HS-5 (cell line): ENCODE measurements at places on chromosomes 7 and 10.
A peak's percentile ranks its signal among the peaks of the same experiment; 100 is the strongest.

DNA sequence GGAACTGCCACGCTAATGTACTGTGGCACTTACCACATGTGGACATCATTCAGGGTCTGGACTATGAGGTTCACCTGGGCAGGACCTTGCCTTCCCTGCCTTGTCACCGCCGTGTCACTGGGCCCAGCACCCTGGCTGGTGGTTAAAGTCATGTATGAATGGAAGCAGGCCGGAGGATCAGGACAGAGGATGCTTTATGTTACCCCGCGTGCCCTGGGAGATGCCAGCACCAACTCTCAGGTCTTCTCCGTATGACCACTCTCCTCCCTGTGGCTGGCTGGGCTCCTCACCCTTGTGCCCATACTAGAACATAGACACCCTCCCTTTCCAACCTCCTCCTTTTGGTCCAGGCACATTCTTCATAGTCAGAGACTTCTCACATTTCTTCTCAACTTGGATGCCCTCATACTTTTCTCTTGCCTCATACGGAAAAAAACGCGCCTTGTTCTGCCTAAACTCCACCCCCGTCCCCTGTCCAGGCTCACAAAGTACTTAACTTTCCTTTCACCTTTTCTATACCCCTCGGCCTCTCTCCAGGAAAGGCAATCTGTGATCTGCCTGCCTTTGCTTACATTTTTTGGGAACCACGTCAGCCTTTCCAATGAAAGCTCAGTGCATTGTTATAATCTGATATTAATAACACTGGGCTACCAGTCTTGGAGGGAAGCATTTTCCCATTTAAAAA, 240.0 kb downstream of the TEX36 start:
- no peak for DNase-seq

- no peak for DNase-seq
These were observed 1226.4 kb downstream of the XPNPEP1 start for GRCh38 chr10:108696792-108697477.

DNA sequence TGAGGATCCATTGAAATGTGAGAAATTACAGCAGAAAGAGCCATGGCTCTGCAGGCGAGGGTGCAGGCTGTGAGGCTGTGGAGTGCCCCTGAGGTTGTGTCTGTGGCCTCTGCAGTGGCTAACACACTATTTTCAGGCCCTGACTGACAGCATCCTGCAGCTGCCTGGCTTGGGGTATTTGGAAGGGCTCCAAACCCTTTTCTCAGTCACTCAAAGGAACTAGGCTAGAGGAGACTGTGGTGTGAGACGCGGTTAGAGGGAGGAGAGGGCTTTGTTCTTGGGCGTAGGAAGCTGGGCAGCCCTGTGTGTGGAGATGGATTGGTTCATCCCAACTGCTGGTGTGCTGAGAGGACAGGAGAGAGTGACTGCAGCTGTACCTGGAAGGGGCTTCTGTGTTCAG, 134.9 kb downstream of the RAMP3 start:
- no peak for DNase-seq

GRCh38 chr10:30834651-30835050, 197.0 kb downstream of the ZNF438 start:
- DNase-seq: no peak

DNA sequence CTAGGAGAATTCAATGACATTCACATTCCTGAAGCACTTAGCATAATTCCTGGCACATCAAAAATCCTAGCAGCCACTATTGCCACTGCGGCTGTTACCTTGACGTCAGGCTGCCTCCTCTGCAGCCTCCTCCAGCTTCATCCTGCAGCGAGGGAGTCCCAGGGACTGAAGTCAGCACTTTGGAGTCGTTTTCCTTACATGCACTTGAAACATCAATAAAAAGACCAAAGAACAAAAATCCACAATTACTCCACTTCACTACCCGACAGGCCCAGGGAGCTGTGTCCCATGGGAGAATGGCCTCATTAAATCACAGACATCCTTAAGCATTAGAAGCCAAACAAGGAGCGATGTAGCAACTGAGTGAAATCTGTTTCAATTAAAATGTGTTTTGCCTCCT, 48.6 kb upstream of the NANOS1 start:
- DNase-seq: no peak

DNA sequence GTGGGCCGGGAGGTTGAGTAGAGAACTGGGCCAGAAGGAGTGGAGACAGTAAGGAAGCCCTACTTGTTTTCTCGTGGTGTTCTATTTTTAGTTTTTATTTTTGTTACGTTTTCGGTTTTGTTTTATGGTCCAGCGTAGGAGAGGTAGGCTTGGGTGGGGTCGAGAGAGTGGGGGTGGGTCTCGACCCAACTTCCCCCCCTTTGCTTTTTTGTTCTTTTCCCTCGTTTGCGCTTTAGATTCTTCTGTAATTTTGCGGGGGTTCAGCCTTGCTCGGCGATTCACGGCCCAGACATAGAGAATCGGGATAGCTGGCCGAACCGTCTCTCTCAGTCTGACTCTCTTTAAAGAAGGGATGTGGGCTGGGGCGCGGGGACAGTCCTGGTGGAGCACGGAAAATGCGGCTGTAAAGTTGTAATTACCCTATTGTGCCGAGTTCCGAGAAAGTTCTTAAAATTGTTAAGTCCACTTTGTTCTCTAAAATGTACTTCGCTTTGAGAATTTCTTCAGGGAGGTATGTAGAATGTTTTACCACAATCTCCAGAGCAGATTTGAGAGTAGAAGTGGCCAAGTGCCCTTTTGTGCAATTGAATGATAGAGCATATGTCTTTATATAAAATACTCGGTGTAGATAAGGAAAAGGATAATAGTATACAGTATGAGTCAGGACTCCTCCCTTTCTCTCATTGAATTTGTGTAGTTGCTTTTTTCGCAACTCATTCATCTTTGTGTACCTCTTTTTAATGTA, 816 bp downstream of the DMTF1 start:
- DNase-seq: no peak

- DNase-seq: no peak
These were observed 298.7 kb upstream of the LRRTM3 start for GRCh38 chr10:66627156-66627555.

DNA sequence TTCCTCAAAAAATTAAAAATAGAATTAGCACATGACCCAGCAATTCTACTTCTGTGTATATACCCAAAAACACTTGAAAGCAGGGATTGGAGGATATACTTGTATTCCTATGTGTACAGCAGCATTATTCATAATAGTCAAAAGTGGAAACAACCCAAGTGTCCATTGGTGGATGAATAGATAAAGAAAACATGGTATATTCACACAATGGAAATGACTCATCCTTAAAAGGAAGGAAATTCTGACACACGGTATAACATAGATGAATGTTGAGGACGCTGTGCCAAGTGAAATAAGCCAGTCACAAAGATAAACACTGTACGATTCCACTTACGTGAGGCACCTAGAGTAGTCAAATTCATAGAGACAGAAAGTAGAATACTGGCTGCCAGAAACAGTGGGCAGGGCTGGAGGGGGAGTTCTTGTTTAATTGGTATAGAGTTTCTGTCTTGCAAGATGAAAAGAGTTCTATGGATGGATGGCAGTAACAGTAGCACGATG, 26.6 kb upstream of the KAT6B start:
- DNase-seq: peak; percentile 82

- no peak for DNase-seq
These were observed 91.2 kb downstream of the LSMEM1 start for GRCh38 chr7:112571852-112572607.

DNA sequence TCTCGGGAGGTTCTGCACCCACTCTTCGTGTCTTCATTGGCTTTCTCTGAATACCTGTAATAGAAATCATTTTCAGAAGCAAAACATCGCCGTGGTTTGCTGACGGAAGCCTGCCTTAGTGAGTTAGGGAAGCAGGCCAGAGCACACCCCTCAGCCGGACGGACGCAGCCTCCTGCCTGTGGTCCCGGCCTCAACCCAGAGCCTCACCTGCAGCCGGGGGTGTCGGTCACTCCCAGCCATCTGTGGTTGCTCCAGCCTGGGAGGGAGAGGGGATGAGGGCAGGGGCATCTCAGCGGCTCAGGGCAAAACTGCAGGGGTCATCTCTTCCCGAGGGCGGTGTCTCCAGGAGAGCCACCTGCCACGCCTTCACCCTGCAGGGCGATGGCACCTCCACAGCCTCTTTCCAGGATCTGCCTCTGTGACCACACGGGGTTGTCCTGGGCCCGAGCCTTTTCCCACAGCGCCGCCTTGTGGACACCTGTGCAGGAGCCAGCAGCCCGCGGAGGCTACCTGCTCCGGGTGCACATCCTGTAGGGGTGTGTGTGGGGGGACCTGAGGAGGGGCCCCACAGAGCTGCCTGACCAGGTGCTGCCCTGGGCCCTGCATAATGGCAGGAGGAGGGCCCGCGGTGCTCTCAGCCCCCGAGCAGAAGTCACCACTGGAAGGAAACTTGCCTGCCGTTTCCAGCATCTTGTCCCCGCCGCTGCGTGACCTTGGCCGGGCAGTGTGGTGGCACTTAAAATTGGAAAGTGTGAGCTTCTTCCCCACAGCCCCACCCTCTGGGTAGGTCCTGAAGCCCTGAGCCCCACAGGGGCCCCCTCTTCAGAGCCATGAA, 21.6 kb upstream of the AP5Z1 start:
- no peak for DNase-seq

DNA sequence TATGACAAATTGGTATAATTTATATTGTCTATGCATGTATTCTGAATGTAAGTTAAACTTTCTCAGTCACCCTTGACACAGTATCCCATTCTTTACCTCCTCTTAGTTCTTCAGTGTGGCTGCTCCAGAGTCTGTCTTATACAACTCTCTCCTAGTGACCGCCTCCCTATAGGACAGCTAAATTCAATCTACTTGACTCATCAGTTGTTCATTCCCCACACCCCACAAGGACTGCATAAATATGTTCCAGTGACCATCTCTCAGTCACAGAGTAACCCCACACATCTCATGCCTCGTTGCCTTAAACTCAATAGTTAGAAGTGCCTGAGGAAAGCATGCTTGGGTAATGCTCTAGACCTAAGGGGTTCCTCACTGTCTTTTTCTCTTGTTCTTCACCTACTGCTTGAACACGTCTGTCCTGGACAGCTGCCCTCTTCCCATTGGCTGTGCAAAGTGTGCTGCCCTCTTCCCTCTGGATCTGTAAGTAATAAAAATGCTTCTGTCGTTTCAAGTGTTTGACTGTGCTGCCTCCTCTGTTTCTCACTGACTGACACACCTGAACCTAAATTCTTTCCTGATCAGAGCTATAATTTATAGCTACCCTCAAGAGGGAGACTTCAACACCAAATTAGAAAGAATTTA, 494.6 kb upstream of the GRM3 start:
- DNase-seq: no peak

DNA sequence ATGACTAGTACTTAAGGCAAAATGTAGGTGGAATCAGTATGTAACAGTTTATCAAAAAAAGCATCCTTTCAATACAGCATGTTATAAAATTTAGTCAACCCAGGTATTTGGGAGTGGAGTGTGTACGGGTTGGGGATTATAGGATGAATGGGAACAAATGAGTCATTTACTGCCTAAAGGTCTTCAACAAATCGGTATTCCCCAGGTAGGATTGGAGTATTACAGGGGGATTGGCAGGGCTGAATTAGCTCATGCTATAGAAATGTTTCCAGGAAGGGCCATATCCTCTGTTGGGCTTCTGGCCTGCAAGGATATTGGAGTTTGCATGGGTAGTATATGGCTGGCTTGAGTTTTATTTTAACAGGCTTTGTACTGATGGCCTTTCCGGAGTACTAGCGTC, 723.7 kb downstream of the SORCS1 start:
- DNase-seq: no peak

DNA sequence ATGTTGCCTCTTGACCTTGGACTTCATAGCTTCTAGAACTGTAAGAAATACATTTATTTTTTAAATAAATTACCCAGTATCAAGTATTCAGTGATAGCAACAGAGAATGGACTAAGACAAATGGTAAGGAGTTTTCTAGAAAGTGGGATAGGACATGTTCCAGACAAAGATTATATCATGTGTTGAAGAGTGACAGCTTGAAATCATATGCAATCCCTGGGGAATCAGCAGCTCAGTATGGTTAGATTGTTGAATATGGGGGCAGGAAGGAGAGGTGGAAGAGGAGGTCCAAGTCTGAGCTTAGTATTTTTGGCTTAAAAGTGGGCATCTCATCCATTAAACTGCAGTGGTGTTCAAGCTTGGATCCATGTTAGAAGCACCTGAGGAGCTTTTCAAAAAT, 74.1 kb downstream of the ENTPD1 start:
- no peak for DNase-seq

GRCh38 chr7:29041991-29042390, 83.9 kb upstream of the TRIL start:
- DNase-seq: no peak

- DNase-seq: no peak
These were observed 2.4 kb downstream of the ADCK2 start for GRCh38 chr7:140674899-140675701.

GRCh38 chr10:49661140-49661856, 18.2 kb upstream of the C10orf53 start:
- DNase-seq: no peak

DNA sequence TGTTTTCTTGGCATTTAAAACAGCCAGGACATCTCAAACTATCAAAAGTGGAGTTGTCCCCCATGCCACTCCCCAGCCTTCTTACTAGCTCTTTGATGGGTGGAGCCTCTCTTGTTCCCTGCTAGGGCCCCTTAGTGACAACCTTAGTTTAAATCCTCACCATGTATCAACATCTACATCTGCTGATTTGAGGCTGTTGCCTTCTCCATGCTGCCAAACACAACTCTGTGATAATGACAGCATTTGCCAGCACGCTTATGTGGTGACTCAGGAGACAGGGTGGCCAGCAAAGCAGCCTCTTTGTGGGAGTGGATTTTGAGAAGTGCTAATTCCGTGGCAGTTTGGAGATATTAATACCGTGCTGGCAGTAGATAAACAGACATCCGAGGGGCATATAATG, 145.4 kb downstream of the LRRC4 start:
- no peak for DNase-seq
